Astrocyte of the spinal cord (primary cell): ENCODE measurements at places on chromosomes 13 and 19.
A peak's percentile ranks its signal among the peaks of the same experiment; 100 is the strongest.

DNA sequence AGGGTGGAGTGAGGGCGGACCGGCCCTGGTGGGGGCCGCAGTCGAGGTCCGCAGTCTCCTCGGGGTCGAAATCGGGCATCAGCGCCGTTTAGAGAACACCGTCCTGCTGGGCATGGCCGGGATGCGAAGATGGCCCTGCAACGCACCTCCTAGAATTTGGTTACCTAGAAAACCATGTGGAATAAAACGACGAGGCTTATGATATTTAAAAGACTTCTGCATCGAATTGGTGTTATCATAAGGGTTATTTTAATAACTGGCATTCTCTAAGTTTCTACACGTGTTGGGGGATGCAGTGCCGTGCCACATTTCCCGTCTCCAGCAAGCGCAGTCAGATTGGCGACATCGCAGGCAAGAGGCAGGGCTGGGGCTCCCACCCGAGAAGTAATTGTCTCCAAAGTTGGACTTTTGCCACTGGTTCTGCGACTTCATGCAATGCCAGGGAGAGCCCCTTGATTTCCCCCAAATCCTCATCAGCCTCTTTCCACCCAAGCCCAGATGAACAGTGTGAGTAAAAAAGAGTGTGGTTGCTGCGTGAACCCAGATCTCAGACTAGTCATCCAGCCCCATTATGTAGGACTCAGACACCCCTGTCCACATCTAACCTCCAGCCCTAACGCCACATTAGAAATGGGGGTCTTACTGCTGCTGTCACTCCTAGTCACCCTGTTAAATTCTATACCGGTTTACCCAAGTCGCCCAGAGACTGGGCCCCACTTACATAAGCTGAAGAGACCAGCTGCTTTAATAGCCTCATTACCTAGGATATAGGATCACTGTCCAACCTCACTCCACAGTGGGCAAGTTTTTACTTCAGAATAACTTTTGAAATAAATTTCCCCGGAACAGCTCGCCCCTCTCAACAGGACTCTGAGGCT, 571 bp upstream of the DHRS12 start:
- DNase-seq, result no peak

DNA sequence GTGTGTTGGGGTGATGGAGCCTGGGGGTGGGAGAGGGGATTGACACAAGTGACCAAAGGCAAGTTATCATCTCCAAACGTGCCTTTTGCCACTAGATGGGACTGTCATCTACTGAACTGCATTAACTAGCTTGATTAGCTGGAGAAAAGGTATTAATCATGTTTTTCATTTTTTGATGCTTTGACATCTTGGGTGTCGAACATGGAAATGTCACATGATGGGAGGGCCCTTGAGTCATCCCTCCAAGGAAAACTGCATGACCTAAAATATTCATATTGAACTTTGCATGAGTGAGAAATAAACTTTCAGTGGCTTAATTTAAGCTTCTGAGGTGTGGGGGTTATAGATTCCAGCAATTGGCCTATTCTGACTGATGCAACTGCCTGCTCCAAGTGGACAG, 73.3 kb downstream of the ALOX5AP start:
- DNase-seq, result no peak

GRCh38 chr13:29791508-29791907, 58.9 kb downstream of the UBL3 start:
- no peak for DNase-seq

DNA sequence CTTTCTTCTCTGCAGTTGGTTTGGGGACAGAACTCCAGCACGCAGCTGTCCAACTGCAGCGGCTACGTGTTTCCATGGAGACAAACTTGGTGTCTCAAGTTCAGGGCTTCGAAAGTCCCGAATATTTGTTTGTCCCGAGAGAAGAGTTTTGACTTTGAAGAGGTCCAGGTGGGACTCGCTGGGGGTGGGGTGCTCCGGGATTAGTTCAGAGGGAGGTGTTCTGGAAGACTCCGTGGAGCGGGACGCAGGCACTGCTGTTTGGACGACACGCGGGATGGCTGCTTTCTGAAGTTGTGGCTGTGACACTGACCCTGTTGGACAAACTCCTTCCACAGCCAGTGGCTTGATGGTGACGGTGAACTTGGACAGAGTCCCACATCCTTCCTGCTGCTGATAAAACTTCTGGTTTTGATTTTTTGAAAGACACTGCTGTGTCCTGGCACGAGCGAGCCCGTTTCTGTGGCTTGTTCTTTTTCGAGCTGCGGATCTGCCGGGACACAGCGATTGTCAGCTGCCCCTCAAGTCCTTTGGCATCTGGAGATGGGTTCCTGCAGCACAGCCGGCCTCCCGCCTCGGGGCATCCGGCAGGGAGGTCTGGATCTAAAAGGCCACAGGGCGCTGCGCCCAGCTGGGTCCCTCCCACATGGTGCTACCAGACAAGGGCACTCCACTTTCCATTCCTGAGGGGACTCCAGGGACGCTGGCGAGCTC, 15.9 kb upstream of the RANBP3 start:
- no peak for DNase-seq

- DNase-seq, result no peak
These were observed 452.5 kb upstream of the ARGLU1 start for GRCh38 chr13:107020393-107020792.

- DNase-seq, result no peak
These were observed 21.7 kb downstream of the LILRB4 start for GRCh38 chr19:54684527-54684926.

- DNase-seq, result peak; percentile 37
These were observed 7.5 kb upstream of the LIN7B start for GRCh38 chr19:49106648-49107135.

GRCh38 chr13:93259527-93260080, 33.0 kb downstream of the GPC6 start:
- DNase-seq, result peak; percentile 12

DNA sequence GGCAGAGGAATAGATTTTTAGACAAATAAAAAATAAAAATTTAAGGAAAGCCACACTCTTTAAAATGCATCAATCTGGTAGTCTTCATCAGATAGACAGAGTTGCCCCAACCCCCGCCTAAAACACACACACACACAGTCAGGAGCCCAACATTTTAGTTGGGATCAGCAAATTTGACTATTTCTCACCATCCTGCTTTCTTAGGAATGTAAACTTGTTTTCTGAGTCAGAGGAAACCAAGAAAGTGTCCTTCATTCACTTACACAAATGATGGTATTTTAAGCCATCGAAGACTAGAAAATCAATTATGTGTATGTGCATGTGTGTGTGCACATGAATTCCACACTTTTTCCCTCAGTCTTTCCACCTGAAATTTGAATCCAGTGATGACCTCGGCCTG, 1657.5 kb downstream of the SLITRK1 start:
- DNase-seq, result no peak

DNA sequence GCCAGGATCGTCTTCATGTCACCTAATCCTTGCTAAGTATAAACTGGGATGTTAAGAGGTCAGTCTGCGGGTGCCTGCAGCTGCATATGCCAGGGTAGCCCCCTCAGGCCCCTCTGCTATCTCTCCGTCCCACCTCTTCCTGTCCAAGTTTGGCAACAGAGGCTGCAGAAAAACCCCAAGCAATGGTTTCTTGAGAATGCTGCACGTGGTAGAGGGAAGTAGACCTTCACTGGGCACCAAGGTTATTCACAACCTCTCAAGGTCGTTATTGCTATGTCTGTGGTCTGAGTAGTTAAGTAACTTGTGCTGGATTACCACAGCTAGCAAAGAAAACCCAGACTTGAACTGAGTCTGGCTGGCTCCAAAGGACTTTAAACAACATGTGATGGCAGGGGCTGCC, 77.9 kb upstream of the XPO4 start:
- DNase-seq, result no peak

- DNase-seq, result no peak
These were observed 2.3 kb downstream of the ZNF414 start for GRCh38 chr19:8511573-8512101.

GRCh38 chr13:110854866-110855265, 60.0 kb downstream of the ANKRD10 start:
- DNase-seq, result no peak
